ENCODE measurements at places on chromosomes 3 and 15. TPM values are rescaled to one million over a fixed set of nuclear protein-coding genes. Genes with fewer than 3 reads are reported as not detected.

DNA sequence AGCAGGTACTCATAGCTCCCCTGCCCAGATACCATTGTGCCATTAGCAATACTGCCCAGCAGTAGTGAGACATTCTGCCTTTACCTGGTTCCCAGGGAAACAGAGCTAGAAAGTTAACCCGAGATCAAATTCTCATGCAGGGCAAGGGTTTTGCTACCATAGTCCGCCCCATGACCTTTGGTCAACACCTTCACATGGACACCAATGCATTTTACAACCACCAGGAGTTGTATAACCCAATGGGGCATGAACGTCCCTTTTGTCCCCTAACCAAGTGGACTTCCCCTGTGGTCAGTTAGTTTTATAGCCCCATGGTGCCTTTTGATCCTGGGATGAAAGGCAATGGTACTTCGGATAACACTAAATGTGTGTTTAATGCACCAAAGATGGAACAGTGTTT, 151.7 kb upstream of the IQSEC1 start:
- H3K27ac ChIP-seq, result no peak overlapping the region
- H3K4me1 ChIP-seq, result peaks cover 3% of the 10 kb centered on the region
- no peaks in the 10 kb centered on the region for H3K36me3 ChIP-seq
- DNase-seq, result no peak

The PATL2 gene
- total RNA-seq, result 7.0 TPM

The ISLR2 gene
- total RNA-seq, result not detected

GRCh38 chr3:143331350-143331749, 211.8 kb downstream of the CHST2 start:
- no peak overlapping the region for H3K27ac ChIP-seq
- H3K36me3 ChIP-seq, result no peaks in the 10 kb centered on the region
- no peak overlapping the region for H3K4me3 ChIP-seq
- H3K27me3 ChIP-seq, result no peaks in the 10 kb centered on the region
- DNase-seq, result no peak

DNA sequence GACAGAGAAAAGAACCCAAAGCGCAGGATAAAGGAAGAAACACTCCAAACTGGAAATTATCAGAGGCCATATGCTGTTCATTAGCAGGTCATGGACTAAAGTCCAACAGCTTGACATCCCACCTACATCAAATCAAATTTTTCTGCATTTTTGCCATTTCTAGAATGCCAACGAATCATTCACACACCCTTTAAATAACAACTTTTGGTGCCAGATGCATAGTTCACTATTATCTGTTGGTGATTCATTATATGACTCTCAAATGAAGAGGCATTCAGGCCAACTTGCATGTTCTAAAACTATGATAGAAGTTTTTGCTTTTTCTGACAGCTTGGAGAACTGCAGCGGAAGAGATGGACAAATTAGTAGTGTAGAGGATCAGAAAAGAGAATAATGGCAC, 529.8 kb upstream of the NAALADL2 start:
- no peaks in the 10 kb centered on the region for H3K4me1 ChIP-seq
- H3K4me3 ChIP-seq, result no peak overlapping the region
- no peak overlapping the region for H3K27ac ChIP-seq

GRCh38 chr3:130800829-130801228, 54.2 kb upstream of the PIK3R4 start:
- no peak overlapping the region for H3K27ac ChIP-seq
- H3K27me3 ChIP-seq, result peaks cover 26% of the 10 kb centered on the region

- peak overlapping the region; percentile 51 for H3K27ac ChIP-seq
- no peaks in the 10 kb centered on the region for H3K27me3 ChIP-seq
- peaks cover 1% of the 10 kb centered on the region for H3K36me3 ChIP-seq
- DNase-seq, result peak; percentile 71
- H3K4me1 ChIP-seq, result peaks cover 61% of the 10 kb centered on the region
Observed at GRCh38 chr3:72347819-72348319, 500.4 kb downstream of the SHQ1 start.

The KNG1 gene
- not detected for total RNA-seq

GRCh38 chr3:59992578-59992977, 942.8 kb upstream of the CFAP20DC start:
- H3K4me1 ChIP-seq, result peaks cover 71% of the 10 kb centered on the region
- H3K36me3 ChIP-seq, result peaks cover 9% of the 10 kb centered on the region
- no peaks in the 10 kb centered on the region for H3K27me3 ChIP-seq
- H3K4me3 ChIP-seq, result no peak overlapping the region

The ARHGEF26 gene
- total RNA-seq, result 0.04 TPM

DNA sequence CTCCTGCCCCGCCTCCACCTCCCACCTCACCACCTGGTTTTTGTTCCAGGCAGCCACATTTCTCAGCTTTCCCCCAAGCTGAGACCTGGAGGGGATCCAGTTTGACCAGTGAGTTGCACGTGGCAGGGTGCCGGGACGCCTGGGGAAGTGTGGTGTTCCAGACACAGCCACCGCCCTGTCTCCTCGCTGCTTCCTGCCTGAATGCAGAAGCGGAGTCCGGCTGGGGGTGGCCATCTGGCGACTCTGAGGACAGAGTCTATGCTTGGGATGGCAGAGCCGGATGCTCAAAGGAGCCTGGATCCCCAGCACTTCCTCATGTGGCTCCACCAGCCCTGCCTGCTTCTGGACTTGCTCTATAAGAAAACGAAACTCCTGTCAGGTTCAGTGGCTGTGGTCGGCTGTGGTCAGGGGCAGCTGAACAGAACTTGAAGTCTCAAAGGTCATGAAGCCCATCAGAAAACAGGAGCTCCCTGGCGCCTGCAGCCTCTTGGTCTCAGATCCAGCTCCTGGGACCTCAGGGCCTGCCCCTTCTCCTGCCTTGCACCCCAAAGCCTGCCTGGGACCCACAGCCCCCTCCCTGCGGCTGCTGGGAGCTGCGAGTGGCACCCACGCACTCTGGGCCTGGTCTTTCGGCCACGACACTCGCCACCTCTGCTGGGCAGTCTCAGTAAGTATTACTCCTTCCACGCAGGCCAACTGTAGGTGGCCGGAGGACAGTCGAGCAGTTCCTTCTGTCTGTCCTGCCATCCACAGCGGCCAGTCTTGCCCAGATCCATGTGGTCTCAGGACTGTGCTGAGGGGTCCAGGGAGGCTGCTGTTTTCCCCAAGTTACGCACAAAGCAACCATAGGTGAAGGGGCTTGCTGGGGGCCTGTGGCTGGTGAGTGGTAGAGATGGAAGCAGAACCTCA, 112.8 kb upstream of the MEF2A start:
- H3K27me3 ChIP-seq, result no peaks in the 10 kb centered on the region
- no peak for DNase-seq
- no peaks in the 10 kb centered on the region for H3K36me3 ChIP-seq

DNA sequence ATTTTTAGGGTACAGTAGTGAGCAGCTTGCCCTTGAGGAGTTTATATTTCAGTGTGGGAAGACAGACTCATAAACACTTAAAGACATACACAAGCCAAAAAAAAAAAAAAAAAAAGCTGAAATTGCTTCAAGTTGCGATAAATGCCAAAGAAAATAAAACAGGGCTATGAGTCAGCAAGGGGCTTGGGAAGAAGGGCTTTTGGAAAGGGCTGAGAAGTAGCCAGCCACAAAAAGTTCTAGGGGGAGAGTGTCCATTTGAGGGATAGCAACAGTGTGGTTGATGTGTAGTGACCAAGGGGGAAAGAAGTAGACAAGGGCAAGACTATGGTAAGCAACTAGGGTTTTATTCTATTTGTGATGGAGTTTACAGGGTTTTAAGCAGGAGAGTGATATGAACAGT, 185.5 kb downstream of the ADAMTS9 start:
- no peak overlapping the region for H3K27ac ChIP-seq
- peaks cover 6% of the 10 kb centered on the region for H3K4me1 ChIP-seq
- H3K4me3 ChIP-seq, result no peak overlapping the region
- no peak for DNase-seq
- no peaks in the 10 kb centered on the region for H3K36me3 ChIP-seq
- peaks cover 24% of the 10 kb centered on the region for H3K27me3 ChIP-seq

DNA sequence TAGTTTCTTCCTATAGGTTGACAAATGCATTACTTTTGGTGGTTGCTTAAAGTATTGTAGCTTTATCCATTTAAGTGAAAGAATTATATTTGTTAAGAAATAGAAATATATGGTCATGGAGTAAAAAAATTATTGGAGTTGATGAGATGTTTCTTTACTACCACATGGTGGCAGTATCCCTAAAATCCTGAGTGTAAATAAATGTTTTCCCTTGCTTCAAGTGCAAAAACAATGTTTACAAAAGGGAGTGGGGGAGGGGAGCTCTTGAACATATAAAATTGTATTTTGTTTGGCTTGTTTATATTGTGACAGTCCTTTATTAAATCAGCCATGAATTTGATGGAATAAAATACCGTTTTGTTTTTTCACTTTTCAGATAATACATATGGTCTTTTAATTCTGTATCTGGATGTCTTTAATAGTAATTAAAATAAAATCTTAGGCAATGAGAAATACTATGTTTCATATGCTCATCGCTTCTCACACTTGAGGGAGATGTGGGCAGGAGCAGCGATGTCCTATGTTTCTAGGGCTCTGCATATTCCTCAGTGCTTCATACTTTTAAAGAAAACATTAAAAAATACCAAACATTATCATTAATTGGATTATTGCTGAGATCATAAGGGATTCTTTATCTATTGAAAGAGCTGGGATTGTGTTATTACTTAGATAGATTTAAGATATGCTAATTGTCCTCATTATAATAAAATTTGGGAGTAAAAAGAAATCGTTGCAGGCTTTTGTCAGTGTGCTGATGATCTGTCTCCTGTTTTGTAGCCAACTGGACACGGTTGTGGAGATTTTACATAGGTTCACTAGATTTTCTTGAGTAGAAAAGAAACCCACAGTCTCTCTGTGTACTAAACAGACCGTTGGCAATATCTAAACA, 349.7 kb downstream of the TUSC7 start:
- H3K27ac ChIP-seq, result no peak overlapping the region
- no peaks in the 10 kb centered on the region for H3K4me1 ChIP-seq
- H3K4me3 ChIP-seq, result no peak overlapping the region
- no peak for DNase-seq

- no peak overlapping the region for H3K4me3 ChIP-seq
- H3K36me3 ChIP-seq, result no peaks in the 10 kb centered on the region
- peaks cover 17% of the 10 kb centered on the region for H3K27me3 ChIP-seq
- DNase-seq, result no peak
- H3K27ac ChIP-seq, result no peak overlapping the region
Observed at GRCh38 chr3:42983927-42984326, 4.8 kb downstream of the GASK1A start.

The DTWD1 gene
- total RNA-seq, result 24.8 TPM

- peaks cover 6% of the 10 kb centered on the region for H3K27me3 ChIP-seq
- no peaks in the 10 kb centered on the region for H3K36me3 ChIP-seq
- DNase-seq, result no peak
- peaks cover 1% of the 10 kb centered on the region for H3K4me1 ChIP-seq
Observed at GRCh38 chr15:82570721-82571508, 30.7 kb upstream of the RPS17 start.

DNA sequence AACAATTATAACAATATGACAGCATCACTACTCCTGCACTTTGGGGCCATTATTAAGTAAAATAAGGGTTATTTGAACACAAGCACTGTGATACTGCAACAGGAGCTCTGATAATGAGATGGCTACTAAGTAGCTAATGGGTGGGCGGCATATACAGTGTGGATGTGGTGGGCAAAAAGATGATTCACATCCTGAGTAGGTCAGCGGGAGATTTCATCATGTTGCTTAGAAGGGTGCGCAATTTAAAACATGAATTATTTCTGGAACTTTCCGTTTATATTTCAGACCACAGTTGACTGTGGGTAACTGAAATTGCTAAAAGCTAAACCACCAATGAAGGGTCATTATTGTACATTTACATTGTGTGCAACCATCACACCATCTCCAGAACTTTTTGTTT, 42.3 kb downstream of the FBXO22 start:
- peaks cover 2% of the 10 kb centered on the region for H3K4me1 ChIP-seq
- peaks cover 2% of the 10 kb centered on the region for H3K36me3 ChIP-seq
- peaks cover 42% of the 10 kb centered on the region for H3K27me3 ChIP-seq
- DNase-seq, result no peak

- peaks cover 21% of the 10 kb centered on the region for H3K27me3 ChIP-seq
- no peaks in the 10 kb centered on the region for H3K4me1 ChIP-seq
- H3K27ac ChIP-seq, result no peak overlapping the region
- DNase-seq, result peak; percentile 29
- H3K36me3 ChIP-seq, result no peaks in the 10 kb centered on the region
Observed at GRCh38 chr15:77650265-77650664, 17.6 kb upstream of the LINGO1 start.

The DAPK2 gene
- 0.29 TPM for total RNA-seq

DNA sequence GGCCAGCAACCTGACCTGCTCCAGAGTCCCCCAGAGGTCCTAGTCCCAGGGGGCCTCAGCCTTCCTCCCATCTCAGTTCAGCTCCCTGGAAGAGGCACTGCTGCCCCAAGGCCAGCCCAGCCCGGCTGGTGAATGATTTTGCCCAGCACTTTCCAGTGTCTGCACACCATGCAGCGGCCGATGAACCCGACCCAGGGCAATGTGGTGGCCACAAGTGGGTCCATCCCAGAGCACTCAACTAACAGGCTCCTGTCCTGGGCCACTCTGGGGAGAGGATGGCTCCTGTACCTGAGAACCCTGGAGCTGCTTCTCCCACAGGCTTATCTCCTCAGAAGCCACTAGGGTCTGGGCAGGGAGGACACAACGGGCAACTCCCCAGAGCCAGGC, 39.2 kb downstream of the PTPN23 start:
- no peak overlapping the region for H3K27ac ChIP-seq
- DNase-seq, result no peak
- H3K4me1 ChIP-seq, result peaks cover 17% of the 10 kb centered on the region
- peaks cover 11% of the 10 kb centered on the region for H3K36me3 ChIP-seq
- H3K27me3 ChIP-seq, result no peaks in the 10 kb centered on the region
